ENCODE measurements at places on chromosomes 4 and X.

DNA sequence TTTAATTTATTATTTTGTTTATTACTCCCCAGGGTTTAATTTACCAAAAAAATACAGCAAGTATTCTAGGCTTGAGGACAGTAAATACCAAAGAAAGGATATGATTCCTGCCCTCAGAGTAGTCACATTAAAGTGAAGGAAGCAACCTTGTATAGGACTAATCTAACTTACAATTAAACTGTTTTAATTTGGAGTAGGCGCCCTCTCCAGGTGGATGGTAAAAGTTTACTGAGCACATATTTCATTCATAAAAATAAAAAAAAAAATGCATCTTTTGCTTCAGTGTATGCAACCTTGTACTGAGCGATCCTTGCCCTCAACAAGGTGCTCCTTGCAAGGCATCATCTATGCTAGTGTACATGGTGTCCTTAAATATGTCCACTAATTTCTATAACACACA is 72.0 kb upstream of the MAGEB16 start:
- DNase-seq = no peak

DNA sequence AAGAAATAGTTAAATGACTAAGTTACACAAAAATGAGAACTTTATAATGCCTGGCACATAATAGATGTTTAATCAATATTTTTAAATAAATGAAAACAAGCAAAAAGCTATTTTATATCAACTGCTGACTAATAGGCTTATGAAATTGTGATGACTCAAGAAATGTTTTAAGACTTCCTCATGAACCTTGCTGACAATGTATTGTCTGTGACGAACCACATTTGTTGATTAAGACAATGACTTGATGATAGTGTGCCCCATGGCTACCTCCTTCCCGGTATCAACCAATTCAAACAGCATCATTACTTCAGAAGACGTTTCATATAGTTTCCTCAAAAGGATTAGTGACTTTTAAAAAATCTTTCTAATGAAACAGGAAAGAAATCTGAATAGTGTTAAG is 7.9 kb downstream of the CXCL6 start:
- no peak for DNase-seq

DNA sequence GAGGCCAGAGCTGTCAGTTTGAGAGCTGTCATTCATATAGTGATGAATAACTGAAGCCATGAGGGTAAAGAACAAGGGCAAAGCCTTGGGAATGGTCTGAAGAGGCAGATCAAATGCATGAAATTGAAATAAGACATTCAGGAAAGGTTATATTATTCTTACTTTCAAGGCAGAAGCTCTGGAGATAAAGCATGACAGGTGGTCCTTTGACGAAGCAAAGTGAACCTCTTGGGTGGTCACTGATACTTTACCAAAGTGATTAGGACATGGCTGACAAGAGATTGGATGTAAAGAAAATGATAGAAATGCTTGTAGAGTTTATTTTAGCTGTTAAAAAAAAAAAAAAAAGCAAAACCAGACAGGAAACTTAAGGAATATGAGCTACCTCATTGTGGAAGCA is 634.0 kb upstream of the FTHL17 start:
- DNase-seq = no peak

DNA sequence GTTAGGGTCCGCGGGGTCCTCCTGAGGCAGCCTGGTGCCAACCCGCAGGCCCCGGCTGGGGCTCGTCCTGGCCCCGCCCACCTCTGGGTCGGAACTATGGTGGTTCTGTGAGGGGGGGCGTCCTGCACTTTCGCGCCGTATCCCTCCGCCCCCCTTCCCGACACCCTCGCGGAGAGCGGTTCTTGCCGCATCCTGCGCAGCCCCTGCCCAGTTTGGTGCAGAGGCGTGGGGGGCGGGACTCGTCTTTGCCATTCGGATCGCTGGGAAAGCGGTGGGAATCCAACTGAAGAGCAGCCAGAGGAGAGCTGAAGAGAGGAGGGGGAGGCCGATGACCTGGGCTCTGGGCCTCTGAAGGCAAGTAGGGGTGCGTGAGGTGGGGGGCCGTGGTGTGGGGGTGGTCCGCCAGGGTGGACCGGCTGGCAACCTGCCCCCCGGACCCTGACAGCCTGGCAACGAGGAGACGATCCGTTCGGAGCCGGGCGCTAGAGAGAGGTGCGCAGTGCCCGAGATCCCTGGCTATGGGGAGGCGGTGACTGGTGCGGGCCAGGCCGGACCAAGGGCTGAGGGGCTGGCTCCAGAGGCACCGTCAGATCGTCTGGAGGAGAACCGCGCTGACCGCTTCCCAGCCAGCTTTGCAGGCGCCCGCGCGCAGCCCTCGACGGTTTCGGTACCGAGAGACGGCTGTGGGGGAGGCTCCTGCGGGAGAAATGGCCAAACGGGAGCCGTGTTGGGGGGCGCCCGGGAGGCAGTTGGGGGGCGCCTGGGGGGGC is at the start of gene GPRASP1:
GPRASP1 (plus strand) TSS at position 242 of the 770 bp plus-strand sequence. CDS start 2,431 bp downstream, outside the sequence.
- peak; percentile 24 for DNase-seq

GRCh38 chr4:70721747-70722146 is at the start of gene RUFY3:
Gene RUFY3 (plus strand): TSS chr4:70721964. CDS start chr4:70722574, 610 bp downstream.
- no peak for DNase-seq

GRCh38 chrX:27619975-27620374 is 29.8 kb downstream of the DCAF8L2 start:
- DNase-seq = no peak

DNA sequence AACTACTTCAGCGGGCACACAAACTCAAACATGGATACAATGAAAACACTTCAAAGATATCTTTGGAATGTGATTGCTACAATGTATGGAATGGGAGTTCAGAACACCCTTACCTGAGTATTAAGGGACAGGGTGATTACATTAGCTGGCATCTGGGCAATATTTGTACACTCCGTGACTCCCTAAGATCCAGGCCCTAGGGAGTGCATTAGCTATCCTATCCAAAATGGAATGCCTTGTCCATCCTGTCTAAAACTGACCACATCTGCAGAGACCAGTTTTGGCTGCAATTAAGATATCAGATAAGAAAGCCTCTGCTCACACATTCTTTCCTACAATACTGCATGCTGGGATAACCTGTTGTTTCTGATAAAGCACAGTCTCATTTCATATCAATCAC is 176.6 kb upstream of the EMCN start:
- no peak for DNase-seq

- no peak for DNase-seq
These were observed 898.8 kb downstream of the C4orf33 start for GRCh38 chr4:129994715-129995114.

DNA sequence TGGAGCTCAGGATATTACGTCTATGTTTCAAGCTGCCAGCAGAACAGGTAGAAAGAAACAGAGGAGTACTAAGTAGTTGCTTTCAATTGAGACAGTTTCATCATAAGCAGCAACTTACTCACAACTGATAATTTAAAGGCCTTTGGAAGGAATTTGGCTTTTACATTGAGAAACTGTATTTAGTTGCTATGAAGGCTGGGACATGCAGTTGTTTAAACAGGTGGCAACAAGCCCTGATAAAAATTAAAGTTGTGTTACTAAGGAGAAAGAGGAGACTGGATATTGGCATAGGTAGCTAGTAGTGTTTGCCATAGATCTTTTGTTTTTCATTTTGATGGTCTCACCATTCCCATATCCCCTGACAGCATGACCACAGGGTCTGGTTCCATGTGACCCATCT is 18.4 kb downstream of the MID1IP1 start:
- no peak for DNase-seq

GRCh38 chr4:154491341-154492271 is at the start of gene DCHS2:
Gene DCHS2 (minus strand): TSS chr4:154491799. CDS start chr4:154491355, 444 bp downstream.
- DNase-seq = no peak

All from activated CD8-positive, alpha-beta memory T cell treated with anti-CD3 and anti-CD28 coated beads for 1 hour (primary cell).